ENCODE measurements at places on chromosomes 7 and 10. TPM values are rescaled to one million over a fixed set of nuclear protein-coding genes. Genes with fewer than 3 reads are reported as not detected.

DNA sequence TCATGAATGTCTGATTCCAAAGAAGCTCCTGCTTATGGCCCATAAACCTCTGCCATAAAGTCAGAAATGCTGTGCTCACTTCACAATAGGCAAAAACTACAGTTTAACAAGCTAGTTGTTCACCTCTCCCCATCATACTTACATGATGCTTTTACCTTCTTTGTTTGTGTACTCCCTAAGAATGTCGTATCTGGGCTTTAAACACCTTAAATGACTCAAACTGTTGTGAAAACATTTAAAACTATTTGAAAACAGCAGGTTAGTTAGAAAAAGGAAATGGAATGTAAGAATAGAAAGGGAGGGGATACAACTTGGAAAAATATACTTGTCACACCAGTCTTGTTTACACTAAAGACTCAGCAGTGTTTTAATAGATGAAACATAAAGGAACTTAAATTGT, 128.2 kb upstream of the AGR3 start:
- DNase-seq, result no peak

PON1 gene
- total RNA-seq, result not detected

MBLAC1 gene
- total RNA-seq, result 4.4 TPM

DNA sequence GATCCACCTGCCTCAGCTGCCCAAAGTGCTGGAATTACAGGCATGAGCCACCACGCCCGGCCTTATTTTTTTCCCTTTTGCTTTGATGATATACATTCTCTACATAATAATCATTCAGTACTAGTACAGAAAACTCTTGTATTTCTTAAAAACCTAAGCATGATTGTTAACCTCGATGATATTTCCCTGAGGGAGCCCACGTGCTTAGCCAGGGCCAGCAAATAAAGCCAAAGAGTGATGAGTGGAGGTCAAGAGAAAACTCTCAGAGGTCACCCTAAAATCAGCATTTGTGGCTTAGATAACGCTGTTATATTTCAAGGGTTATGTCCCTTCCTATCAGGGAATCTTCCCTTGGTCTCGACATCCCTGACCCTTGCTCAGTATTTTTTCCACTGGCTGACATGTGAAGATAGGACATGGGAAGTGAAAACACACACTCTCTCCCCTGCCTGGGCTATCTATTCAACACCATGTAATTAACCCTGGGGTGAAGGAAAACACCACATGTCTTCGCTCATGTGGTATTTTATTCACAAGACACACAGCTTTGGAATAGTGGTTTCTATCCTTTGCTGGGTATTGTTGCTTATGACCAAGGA, 12.6 kb downstream of the FAM200A start:
- DNase-seq, result no peak

MYH16 gene
- total RNA-seq, result not detected

DNA sequence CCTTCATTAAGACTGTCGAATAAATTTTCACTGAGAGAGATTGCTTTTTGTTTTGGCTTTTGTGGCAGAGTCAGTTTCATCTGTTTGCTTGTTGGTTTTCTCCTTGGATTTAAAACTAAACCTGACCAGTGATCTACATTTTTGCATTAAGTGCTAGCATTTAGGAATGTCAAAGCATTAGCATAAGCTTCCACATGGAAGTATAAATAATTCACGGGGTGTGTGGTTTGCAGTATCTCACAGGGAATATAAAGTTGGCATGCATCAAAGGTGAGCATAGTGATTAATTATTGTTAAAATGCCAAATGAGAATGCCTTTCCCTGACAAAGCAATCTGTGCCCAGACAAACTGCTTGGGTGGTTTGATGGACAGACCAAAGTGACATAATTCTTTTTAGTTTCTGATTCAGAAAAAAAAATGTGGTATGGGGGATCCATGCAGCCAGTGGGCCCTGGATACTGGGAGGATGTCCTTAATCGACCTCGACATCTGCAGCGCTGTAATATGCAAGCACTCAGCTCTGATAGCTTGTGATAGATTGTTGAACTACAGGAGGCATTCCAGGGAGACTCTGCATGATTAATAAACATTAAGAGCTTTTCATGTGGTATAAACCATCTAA, 339.3 kb upstream of the POM121L12 start:
- DNase-seq, result no peak

SH2D4B gene
- total RNA-seq, result 0.13 TPM
